Placental epithelial cell (primary cell): ENCODE measurements at places on chromosomes 5 and 9. TPM values are rescaled to one million over a fixed set of nuclear protein-coding genes. Genes with fewer than 3 reads are reported as not detected.

MRPS27 gene
- total RNA-seq: 91.5 and 101 TPM in 2 replicates

DRD1 gene
- total RNA-seq: not detected in 2 replicates

GRXCR2 gene
- total RNA-seq: under 0.01 and 0.43 TPM in 2 replicates

OLFM1 gene
- total RNA-seq: 0.39 and 1.2 TPM in 2 replicates

AFAP1L1 gene
- total RNA-seq: 5.9 and 9.4 TPM in 2 replicates

LAMC3 gene
- under 0.01 and 0.39 TPM in 2 replicates for total RNA-seq

SOX30 gene
- not detected in 2 replicates for total RNA-seq

PPIC gene
- 44.5 and 49.1 TPM in 2 replicates for total RNA-seq

FOXD4L6 gene
- total RNA-seq: 0.39 TPM in 1 of 2 replicates, not detected in the other

CAMSAP1 gene
- 25.6 and 30.2 TPM in 2 replicates for total RNA-seq

SH3PXD2B gene
- total RNA-seq: 23.2 and 33.2 TPM in 2 replicates

TIMD4 gene
- not detected in 2 replicates for total RNA-seq

SPINK5 gene
- total RNA-seq: not detected in 2 replicates

PCDHGA2 gene
- 0.43 and 1.2 TPM in 2 replicates for total RNA-seq

PCAT7 gene
- total RNA-seq: not detected in 2 replicates

LECT2 gene
- not detected in 2 replicates for total RNA-seq

SYNPO gene
- total RNA-seq: not detected in 2 replicates

SHISAL2B gene
- not detected in 2 replicates for total RNA-seq

LEAP2 gene
- 0.39 TPM in 1 of 2 replicates, not detected in the other for total RNA-seq

INSL6 gene
- not detected in 2 replicates for total RNA-seq

LRRTM2 gene
- total RNA-seq: not detected in 2 replicates

RGS7BP gene
- not detected in 2 replicates for total RNA-seq

ACOT12 gene
- not detected in 2 replicates for total RNA-seq

STPG3 gene
- total RNA-seq: not detected in 2 replicates

KYAT1 gene
- 3.6 and 5.1 TPM in 2 replicates for total RNA-seq

CYFIP2 gene
- total RNA-seq: 0.79 and 9.0 TPM in 2 replicates

IFNA2 gene
- not detected in 2 replicates for total RNA-seq

CDX1 gene
- total RNA-seq: 0.39 TPM in 1 of 2 replicates, not detected in the other

CDC20B gene
- total RNA-seq: not detected in 2 replicates

GABRA1 gene
- total RNA-seq: not detected in 2 replicates

TERT gene
- not detected in 2 replicates for total RNA-seq

ESM1 gene
- 0.22 TPM in 1 of 2 replicates, not detected in the other for total RNA-seq

NR4A3 gene
- total RNA-seq: under 0.01 TPM in 1 of 2 replicates, not detected in the other

ZNF782 gene
- 4.0 and 6.3 TPM in 2 replicates for total RNA-seq

VPS13A gene
- 17.5 and 18.5 TPM in 2 replicates for total RNA-seq

DEPDC1B gene
- 3.9 and 4.7 TPM in 2 replicates for total RNA-seq

ST6GALNAC4 gene
- total RNA-seq: 12.6 and 28.2 TPM in 2 replicates

JAKMIP2 gene
- total RNA-seq: not detected in 2 replicates

PCDHA6 gene
- 0.22 and 0.39 TPM in 2 replicates for total RNA-seq

ZDHHC11B gene
- not detected in 2 replicates for total RNA-seq

PIP5KL1 gene
- total RNA-seq: 8.6 and 15.3 TPM in 2 replicates

NSA2 gene
- total RNA-seq: 70.3 and 82.1 TPM in 2 replicates

NOP16 gene
- 7.9 and 11.5 TPM in 2 replicates for total RNA-seq

AMBP gene
- not detected in 2 replicates for total RNA-seq

FBXW2 gene
- total RNA-seq: 23.2 and 31.6 TPM in 2 replicates

IRGM gene
- total RNA-seq: not detected in 2 replicates

RNF44 gene
- 5.9 and 8.6 TPM in 2 replicates for total RNA-seq
